ENCODE measurements at places on chromosomes 5 and 9.

- H3K27ac ChIP-seq = no peak overlapping the region
- no peaks in the 10 kb centered on the region for H3K4me1 ChIP-seq
- peaks cover 3% of the 10 kb centered on the region for H3K27me3 ChIP-seq
- H3K4me3 ChIP-seq = no peak overlapping the region
Observed at GRCh38 chr5:96857924-96858323, 18.4 kb upstream of the ERAP2 start.

DNA sequence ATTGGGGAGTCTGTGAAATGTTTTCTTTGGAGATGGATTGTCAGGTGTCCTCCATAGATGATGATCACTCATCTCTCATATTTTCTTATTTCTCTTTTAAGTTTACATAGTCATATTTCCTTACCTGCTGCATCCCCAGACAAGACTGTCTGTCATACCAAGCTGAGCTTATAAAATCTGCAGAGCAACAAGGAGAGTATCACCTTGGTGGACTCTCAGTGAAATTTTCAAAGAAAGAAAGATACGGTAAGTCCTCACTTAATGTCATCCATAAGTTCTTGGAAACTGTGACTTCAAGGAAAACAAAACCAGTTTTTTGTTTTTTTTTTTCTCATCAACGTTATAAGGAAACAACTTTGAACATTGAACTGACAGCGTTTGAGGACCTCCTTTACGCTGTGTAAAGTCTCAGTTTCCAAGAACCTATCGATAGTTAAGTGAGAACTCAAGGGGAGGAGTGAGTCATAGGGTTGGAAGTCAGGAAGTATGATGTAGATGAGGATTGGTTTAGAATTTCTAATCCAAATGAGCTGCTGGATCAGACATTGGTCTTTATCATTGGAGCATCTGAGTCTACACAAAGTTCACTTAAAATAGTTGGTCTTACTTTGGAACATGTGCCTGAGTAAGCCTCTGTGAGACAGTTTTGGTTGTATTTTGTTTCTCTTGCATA is 45.5 kb downstream of the SPIN1 start:
- peaks cover 30% of the 10 kb centered on the region for H3K4me1 ChIP-seq
- H3K27ac ChIP-seq = no peak overlapping the region
- H3K27me3 ChIP-seq = no peaks in the 10 kb centered on the region
- peaks cover 31% of the 10 kb centered on the region for H3K36me3 ChIP-seq
- H3K4me3 ChIP-seq = no peak overlapping the region

DNA sequence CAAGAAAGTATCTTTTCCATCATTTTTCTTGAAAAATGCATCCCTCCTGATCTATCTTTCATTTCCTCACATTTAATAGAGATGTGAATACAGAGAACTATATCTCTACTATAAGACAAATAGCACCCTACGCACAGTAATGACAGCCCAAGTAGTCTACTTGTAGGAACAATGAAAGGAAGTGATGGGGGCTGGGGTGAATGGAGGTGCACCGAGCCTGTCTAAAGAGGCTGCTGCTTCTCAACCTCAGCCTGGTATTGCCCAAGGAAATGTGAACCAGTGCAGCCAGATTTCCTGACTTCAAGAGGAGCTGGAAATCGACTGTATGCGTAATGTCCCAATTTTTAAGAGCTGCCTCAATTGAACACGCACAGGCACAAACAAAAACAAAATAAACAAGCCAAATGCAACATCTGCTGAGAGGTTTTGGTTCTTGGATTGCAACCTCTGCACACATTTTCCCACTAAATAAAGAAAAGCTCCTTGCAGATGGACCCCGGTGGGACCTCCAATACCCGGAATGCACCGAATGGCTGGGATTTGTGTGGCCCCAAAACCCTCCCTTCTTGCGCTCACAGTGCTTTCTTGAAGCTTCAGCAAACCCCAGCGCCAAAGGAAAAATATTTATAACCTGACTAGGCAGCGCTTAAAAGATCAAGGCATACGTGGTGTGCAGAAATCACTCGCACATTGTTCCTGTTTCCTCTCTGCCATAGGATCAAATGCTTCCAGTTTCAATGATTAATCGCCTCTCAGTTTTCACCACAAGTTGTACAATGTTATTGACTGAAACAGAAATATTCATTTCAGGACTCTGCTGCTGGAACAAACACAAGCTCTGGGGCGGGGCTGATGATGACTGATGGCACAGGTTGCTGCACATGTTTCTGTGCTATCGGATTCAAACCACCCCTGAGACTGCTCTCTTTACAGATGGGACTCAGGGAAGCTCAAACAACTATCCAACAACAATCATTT is 68.3 kb downstream of the KCNIP1 start:
- H3K4me1 ChIP-seq = peaks cover 31% of the 10 kb centered on the region
- H3K27ac ChIP-seq = peak overlapping the region; percentile 23
- peaks cover 60% of the 10 kb centered on the region for H3K27me3 ChIP-seq
- H3K4me3 ChIP-seq = peak overlapping the region; percentile 62
- H3K36me3 ChIP-seq = no peaks in the 10 kb centered on the region

GRCh38 chr5:111422245-111422644 is 90.1 kb downstream of the STARD4 start:
- H3K4me1 ChIP-seq = no peaks in the 10 kb centered on the region
- H3K27ac ChIP-seq = no peak overlapping the region
- H3K36me3 ChIP-seq = no peaks in the 10 kb centered on the region

GRCh38 chr5:6667648-6668047 is 34.4 kb downstream of the SRD5A1 start:
- no peak for DNase-seq
- H3K27me3 ChIP-seq = no peaks in the 10 kb centered on the region
- H3K27ac ChIP-seq = no peak overlapping the region
- no peak overlapping the region for H3K4me3 ChIP-seq
- peaks cover 10% of the 10 kb centered on the region for H3K36me3 ChIP-seq
- H3K4me1 ChIP-seq = no peaks in the 10 kb centered on the region

GRCh38 chr9:110148384-110148783 is 59.6 kb downstream of the C9orf152 start:
- no peak overlapping the region for H3K4me3 ChIP-seq
- no peaks in the 10 kb centered on the region for H3K27me3 ChIP-seq
- H3K4me1 ChIP-seq = peaks cover 10% of the 10 kb centered on the region
- H3K27ac ChIP-seq = no peak overlapping the region
- no peak for DNase-seq

DNA sequence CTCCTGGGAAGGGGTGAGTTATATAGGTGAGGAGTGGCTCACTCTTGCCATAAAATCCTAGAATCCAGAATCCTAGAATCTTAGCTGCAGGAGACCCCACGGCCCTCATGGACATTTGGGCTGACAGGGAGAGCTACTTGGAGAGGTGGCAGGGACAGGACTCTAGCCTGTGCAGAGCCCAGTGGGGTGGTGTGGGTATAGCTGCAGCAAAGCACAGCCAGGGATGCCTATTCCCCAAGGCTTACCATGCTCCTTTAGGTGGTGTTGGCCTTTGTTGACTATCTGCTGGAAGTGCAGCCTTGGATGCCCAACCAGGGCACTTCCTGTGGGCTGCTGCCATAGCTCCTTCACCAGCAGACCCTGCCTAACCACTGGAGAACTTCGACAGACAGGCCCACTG is 70.0 kb upstream of the PTPN3 start:
- no peaks in the 10 kb centered on the region for H3K36me3 ChIP-seq
- no peak overlapping the region for H3K27ac ChIP-seq
- H3K27me3 ChIP-seq = no peaks in the 10 kb centered on the region
- DNase-seq = no peak

- H3K27me3 ChIP-seq = peaks cover 13% of the 10 kb centered on the region
- no peak overlapping the region for H3K4me3 ChIP-seq
- peak; percentile 73 for DNase-seq
- no peaks in the 10 kb centered on the region for H3K4me1 ChIP-seq
- no peak overlapping the region for H3K27ac ChIP-seq
Observed at GRCh38 chr9:107422189-107423185, 67.1 kb downstream of the KLF4 start.

DNA sequence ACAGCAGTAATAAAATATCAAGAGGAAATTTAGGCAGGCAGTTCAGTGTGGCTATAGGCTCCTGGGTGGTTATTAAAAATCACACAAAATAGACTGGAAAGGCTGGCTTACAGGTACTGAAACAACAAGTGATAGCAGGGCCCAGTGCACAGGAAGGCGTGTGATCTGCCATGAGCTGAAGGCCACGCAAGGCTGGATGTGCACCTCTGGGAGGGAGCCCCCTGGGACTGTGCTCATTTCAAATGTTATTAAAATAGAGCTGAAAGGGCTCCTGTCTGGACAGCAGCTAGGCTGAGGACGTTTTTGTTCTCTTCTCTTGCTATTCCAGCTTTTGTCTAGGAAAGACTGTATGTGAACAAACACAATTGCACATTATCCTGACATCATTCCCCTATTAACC is 324.3 kb upstream of the RFX3 start:
- no peak overlapping the region for H3K27ac ChIP-seq
- no peak overlapping the region for H3K4me3 ChIP-seq
- no peak for DNase-seq

- no peak overlapping the region for H3K27ac ChIP-seq
- no peaks in the 10 kb centered on the region for H3K4me1 ChIP-seq
- DNase-seq = no peak
- H3K36me3 ChIP-seq = no peaks in the 10 kb centered on the region
- no peaks in the 10 kb centered on the region for H3K27me3 ChIP-seq
- H3K4me3 ChIP-seq = no peak overlapping the region
Observed at GRCh38 chr9:82012276-82012675, 23.7 kb downstream of the SPATA31D1 start.

GRCh38 chr5:168778536-168778935 is 199.4 kb upstream of the PANK3 start:
- no peaks in the 10 kb centered on the region for H3K36me3 ChIP-seq
- no peak overlapping the region for H3K4me3 ChIP-seq
- H3K27me3 ChIP-seq = peaks cover 97% of the 10 kb centered on the region
- DNase-seq = no peak
- H3K4me1 ChIP-seq = no peaks in the 10 kb centered on the region
- H3K27ac ChIP-seq = no peak overlapping the region

DNA sequence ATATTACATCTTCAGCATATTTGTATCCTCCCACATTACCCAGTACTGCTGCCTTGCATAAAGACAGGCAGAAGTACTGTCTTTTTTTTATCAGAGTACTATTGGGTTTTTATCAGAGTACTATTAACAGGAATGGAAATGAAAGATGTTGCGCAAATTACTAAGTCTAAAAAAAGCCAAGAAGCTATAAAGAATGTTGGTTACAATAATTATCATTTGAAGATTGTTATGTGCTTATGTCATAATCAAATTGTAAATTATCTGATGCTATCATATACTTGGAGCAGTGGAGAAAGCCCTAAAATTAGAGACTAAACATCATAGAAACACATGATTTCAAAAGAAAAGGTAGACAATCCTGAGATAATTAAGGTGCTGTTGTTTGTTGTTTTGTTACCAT is 188.8 kb downstream of the CCDC192 start:
- no peaks in the 10 kb centered on the region for H3K27me3 ChIP-seq
- DNase-seq = no peak
- peak overlapping the region; percentile 57 for H3K27ac ChIP-seq
- H3K36me3 ChIP-seq = peaks cover 15% of the 10 kb centered on the region
- peaks cover 45% of the 10 kb centered on the region for H3K4me1 ChIP-seq

DNA sequence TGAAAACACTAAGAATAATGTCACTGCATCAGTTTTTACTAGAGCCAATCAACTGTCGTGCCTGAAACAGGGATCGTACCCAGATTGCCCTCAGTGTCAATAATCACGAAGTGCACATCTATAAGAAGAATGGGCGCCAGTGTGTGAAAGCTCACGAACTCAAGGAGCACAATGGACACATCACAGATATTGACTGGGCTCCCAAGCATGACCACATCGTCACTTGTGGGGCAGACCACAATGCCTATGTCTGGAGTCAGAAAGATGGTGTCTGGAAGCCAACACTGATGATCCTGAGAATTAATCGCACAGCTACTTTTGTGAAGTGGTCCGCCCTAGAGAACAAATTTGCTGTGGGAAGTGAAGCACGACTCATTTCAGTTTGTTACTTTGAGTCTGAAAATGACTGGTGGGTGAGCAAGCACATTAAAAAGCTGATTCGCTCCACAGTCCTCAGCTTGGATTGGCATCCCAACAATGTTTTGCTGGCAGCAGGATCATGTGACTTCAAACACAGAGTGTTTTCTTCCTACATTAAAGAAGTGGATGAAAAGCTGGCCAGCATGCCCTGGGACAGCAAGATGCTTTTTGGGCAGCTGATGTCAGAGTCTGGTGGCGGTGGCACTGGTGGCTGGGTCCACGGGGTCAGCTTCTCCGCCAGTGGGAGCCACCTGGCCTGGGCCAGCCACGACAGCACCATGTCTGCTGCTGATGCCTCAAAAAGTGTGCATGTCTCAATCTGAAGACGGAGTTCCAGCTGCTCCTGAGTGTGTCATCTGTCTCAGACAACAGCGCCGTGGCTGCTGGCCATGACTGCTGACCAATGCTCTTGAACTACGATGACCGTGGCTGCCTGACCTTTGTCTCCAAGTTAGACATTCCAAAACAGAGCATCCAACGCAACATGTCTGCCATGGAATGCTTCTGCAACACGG is 32.2 kb downstream of the NSA2 start:
- H3K27me3 ChIP-seq = no peaks in the 10 kb centered on the region
- no peak overlapping the region for H3K4me3 ChIP-seq
- DNase-seq = no peak
- no peak overlapping the region for H3K27ac ChIP-seq
- H3K4me1 ChIP-seq = no peaks in the 10 kb centered on the region
- H3K36me3 ChIP-seq = no peaks in the 10 kb centered on the region

GRCh38 chr5:135433681-135434426 is 13.3 kb downstream of the DCANP1 start:
- H3K27ac ChIP-seq = no peak overlapping the region
- H3K36me3 ChIP-seq = no peaks in the 10 kb centered on the region
- H3K4me1 ChIP-seq = no peaks in the 10 kb centered on the region
- no peak for DNase-seq
- H3K4me3 ChIP-seq = no peak overlapping the region

- no peaks in the 10 kb centered on the region for H3K4me1 ChIP-seq
- H3K27ac ChIP-seq = no peak overlapping the region
- DNase-seq = no peak
Observed at GRCh38 chr5:146419696-146420095, 27.4 kb upstream of the TCERG1 start.

DNA sequence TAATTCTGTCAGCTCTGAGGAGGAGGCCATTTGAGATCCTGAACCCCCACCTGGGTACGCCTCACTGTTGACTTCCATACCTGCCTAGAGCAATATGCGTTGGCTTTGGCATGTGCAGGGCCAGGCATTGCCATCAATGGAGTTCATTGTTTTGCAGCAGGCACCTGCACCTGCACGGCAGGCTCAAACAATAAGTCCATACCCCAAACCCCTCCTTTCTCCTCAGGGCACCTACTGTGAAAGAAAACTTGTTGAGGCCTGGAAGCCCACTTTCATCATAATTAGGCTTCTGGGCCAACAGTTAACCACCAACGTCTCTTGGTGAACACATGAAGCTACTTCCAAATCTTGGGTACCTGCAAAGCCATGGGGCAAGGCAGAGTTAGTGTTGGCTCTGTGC is 238.7 kb downstream of the NFIB start:
- no peak overlapping the region for H3K4me3 ChIP-seq
- no peak overlapping the region for H3K27ac ChIP-seq
- no peaks in the 10 kb centered on the region for H3K27me3 ChIP-seq
- H3K4me1 ChIP-seq = no peaks in the 10 kb centered on the region
- no peaks in the 10 kb centered on the region for H3K36me3 ChIP-seq

- no peaks in the 10 kb centered on the region for H3K27me3 ChIP-seq
- no peaks in the 10 kb centered on the region for H3K36me3 ChIP-seq
- no peak overlapping the region for H3K27ac ChIP-seq
- no peaks in the 10 kb centered on the region for H3K4me1 ChIP-seq
- no peak for DNase-seq
- H3K4me3 ChIP-seq = no peak overlapping the region
Observed at GRCh38 chr5:127595484-127596368, 53.2 kb upstream of the CTXN3 start.

- DNase-seq = no peak
- H3K36me3 ChIP-seq = no peaks in the 10 kb centered on the region
- no peaks in the 10 kb centered on the region for H3K4me1 ChIP-seq
- no peak overlapping the region for H3K4me3 ChIP-seq
- H3K27ac ChIP-seq = no peak overlapping the region
Observed at GRCh38 chr5:114184006-114184405, 177.9 kb upstream of the KCNN2 start.

Measured in Calu3 (cell line).